ENCODE measurements at places on chromosomes 11 and 22.

- DNase-seq: no peak
These were observed 374.8 kb downstream of the MIAT start for GRCh38 chr22:27032091-27032761.

DNA sequence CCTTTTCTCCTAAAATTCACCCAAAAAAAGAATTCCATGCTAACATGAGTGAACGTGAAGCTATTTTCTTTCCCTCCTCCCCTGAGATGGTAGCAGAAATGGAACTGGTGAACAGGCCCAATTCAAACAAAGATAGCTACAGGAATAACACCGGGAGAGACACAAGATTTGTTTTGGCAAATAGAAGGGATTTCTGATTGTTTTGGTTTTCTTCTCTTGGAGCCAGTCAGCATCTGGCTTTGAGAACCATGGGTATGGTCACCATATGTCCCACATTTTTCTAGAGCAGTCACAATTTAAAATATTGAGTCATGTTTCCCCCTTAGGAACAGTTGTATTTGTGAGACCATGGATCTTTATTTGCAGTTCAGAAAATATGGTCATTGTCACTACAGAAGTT is 214.1 kb downstream of the FAM76B start:
- DNase-seq: no peak

DNA sequence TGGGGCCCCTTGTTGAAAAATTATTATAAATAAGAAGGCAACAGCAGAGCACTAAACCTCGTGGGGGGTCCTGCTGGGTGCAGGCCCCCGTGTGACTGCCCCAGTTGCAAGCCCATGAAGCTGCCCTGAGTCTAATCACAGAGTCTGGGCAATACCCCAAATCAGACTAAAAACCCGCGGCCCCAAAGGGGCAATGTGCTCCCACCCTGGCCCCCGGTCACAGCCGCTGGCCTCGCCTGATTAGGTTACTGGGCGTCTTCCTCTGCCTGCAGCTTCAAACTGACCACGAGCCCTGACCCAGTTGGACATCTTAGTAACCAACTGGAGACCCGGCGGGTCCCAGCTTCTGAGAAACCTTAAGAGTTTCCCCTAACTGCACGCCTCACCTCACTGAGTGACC is 1.6 kb downstream of the CXCR5 start:
- DNase-seq: no peak

DNA sequence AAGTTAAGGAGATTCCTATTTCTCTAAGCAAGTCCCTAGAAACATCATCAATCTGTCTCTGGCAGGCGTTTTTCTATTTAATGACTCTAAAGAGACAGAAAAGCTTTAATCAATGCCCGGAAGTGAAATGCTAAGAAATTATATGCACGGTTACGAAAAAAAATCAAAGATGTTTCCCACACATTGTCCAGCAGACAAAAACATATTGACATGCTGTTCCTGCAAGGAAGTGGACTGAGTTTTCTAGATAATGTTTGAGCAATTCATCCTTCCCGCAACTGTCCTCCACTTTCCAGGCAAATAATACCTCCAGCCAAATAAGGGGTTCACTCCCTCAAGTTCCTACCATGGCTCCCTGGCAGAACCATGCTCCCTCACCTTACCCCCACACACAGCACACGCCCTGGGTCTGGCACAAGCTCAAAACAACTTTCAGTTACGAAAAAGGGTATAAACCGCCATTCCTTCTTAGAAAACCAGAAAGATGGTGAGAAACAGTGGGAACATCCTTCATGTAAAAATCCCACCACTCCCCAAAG is 29.6 kb downstream of the GALNT18 start:
- DNase-seq: no peak

DNA sequence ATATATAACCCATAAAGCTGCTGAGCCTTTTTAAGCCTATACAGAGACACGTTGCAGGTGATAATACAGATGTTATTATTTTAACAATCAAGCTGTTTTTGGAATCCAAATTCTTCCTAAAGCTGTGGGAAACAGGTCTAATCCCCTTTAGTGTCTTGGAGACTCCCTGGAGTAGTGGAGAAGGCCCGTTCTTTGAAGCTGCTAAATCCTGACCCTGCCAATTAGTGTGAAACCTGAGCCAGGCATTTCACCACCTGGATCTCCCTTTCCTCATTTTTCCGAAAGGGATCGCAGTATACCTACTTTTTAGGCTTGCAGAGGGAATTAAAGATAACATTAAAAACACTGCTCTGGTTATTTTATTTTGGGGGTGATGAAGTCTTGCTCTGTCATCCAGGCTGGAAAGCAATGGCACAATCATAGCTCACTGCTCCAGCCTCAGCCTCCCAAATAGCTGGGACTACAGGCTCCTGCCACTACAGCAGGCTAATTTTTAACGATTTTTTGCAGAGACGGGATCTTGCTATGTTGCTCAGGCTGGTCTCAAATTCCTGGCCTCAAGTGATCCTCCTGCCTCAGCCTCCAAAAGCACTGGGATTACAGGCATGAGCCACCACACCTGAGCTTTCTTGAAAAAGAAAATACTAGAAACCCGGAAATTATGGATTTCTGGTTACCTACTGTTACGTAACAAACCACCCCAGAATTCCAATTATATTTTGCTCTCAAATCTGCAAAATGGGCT is 1.7 kb upstream of the EIF4ENIF1 start:
- no peak for DNase-seq

- no peak for DNase-seq
These were observed 149.7 kb downstream of the LRRC4C start for GRCh38 chr11:41309716-41310115.

DNA sequence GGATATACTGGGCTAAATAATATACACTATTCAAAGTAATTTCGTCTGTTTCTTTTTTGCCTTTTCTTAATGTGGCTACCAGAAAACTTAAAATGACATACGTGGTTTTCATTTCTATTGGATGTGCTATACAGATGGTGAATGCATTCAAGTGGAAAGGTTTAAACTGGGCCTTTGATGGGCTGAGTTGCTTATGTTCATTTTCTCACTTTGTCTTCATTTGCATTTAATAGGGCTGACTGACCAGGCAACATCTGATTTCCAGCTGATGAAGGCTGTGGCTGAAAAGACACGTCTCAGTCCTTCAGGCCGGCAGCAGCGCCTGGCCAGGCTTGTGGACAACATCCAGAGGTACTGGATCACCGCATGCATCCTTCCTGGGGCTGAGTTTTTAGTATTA is 27.9 kb downstream of the PIWIL4 start:
- DNase-seq: no peak

DNA sequence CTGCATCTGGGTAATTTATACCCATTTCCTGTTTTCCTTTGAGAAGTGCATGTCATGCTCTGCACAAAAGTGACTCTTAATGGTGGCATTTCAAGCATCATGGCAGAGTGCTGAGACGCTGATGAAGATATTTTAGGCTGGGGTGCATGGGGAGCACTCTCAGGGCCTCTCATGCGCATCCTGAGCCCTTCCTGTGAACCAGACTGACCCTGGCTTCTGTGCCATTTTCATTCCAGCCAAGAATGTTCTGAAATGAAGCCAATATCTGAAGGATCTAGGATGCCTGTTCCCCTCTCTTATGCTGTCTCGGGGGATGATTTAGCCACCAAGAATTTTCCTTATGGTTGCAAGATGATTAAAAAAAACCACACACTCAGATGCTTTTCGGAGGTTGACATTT is 61.5 kb downstream of the MIAT start:
- no peak for DNase-seq

GRCh38 chr11:79296141-79296540 is 144.7 kb downstream of the TENM4 start:
- no peak for DNase-seq

- no peak for DNase-seq
These were observed 395.9 kb upstream of the CCDC90B start for GRCh38 chr11:83681906-83682610.

DNA sequence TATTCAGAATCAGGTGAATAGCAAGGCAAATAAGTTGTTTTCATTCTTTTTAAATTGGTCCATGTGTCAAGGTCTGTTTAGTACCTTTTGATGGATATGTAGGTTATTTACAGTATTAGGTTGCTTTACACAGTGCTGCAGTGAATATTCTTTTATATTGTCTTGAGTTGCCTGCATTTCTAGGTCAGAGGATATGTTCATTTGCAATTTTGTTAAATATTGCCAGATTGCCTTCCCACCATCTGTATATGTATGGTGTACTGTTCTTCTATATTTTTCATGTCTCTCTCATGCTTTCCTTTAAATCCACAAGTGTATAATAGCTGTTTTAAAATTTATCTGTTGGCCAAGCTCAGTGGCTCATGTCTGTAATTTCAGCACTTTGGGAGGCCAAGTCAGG is 24.6 kb downstream of the HIPK3 start:
- no peak for DNase-seq

- DNase-seq: no peak
These were observed 74.2 kb downstream of the MYO7A start for GRCh38 chr11:77201991-77202841.

DNA sequence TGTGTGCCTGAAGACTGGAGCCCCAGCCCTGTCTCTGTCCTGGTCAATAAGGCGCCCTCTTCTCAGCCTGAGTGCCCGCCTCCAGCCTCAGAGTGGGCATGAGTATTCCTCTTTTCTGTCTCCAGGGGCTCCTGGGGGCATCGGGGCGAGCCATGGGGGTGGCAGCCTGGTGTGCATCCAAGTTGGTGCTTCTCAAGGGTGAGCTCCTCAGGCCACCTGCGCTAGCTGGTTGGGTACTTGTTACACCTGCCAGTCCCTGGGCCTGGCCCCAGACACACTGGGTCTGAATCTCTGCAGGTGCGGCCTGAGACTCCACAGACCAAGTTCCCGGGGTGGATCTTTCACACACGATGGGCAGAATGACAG is 168.6 kb upstream of the B3GAT1 start:
- DNase-seq: no peak

DNA sequence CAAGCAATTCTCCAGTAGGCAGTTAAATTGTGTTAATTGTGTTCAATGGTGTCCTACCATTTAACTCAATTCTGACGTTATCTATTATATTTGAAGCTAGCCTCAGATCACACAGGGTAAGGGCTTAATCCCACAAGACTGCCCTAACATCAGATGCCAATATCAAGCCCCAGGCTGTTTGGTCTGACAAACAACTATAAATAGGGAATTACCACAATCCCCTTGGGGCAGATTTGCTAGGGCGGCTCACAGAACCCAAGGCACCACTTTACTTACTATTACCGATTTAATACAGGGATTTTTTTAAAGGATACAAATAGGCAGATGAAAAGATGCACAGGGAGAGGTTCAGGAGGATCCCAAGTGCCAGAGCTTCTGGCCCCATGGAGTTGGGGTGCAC is 678.4 kb downstream of the OPCML start:
- DNase-seq: no peak

DNA sequence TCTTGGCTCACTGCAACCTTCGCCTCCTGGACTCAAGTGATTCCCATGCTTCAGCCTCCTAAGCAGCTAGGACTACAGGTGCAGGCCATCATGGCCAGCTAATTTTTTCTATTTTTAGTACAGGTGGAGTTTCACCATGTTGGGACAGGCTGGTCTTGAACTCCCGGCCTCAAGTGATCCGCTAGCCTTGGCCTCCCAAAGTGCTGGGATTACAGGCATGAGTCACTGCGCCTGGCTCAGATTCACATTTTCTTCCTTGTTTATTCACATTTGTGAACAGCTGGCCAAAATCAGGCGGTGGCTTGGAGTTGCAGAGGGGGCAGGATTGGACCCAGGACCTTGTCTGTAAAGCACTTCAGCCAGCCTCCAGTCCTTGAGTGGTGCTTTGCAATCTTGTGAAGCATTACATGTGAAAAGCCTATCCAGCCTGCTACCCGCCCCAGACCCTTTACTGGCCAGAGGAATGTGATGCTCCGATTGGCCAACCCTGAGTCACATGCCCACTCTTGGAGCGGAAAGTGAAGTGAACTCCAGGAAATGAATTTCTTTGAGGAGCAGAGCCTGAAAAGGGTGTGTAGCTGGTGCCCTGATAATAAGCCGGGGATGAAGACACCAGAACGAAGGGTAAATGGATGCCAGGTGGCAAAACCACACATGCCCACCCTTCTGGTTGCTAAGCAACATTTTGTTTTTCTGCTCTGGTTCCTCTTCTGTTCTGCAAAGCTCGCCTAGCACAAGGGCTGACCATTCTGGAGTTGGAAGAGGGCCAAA is 62.6 kb upstream of the PTPRJ start:
- no peak for DNase-seq

- no peak for DNase-seq
These were observed 148.8 kb downstream of the HIPK3 start for GRCh38 chr11:33405834-33406602.

- no peak for DNase-seq
These were observed 44.5 kb downstream of the SC5D start for GRCh38 chr11:121337078-121337477.

DNA sequence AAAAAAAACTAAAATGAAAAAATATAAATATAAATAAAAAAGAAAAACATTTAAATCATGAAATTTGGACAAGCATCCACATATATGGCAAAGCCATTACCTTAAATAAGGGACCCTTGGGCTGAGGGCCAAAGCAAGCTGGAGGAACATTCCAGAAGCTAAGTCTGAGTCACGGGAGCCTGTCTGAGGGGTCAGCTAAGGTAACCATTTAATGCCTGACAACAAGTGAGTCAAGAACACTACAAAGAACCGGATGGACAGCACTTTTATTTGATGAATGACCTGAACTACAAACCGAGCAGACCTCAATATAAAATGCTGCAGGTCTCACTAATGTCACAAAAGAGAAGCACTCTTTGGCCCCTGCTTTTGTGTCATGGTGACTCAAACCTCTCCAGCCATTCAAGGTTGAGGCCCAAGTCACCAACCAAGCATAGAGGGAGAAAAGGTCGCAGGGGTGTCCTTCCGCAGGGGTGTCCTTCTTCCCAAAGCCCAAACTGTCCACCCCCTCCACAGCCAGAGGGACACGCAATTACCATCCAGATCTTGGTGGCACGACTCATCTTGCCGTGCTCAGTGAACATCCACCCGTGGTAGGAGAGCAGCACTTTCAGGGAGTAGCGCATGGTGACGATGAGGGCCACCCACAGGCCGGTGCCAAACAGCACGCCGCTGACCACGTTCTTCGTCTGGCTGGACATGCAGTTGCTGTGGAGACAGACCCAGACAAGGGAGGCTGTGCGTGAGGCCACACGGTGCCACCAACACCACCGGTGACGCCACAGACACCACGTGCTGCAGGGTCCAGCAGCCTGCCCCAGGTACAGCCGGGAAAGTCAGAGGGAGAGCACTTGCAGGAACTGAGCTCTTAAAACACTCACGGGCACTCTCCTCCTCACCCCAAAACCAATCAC is 34.5 kb downstream of the CPT1A start:
- no peak for DNase-seq

GRCh38 chr11:66569076-66569475 is 670 bp upstream of the CTSF start:
- DNase-seq: no peak

DNA sequence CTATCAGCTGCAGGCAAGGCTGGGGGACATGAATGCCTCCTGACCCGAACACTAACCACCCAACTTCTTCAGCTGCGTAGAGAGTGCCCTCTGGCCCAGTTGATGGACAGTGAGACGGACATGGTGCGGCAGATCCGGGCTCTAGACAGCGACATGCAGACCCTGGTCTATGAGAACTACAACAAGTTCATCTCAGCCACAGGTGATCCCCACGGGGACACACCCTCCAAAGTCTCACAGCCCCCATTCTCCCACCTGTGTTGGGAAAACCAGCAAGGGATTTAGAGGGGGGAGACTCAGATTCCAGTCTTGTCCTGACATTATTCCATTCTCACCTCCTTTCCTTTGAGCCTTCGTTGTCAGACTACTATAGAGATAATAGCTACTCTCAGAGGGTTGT is 912 bp downstream of the VPS51 start:
- DNase-seq: no peak

GRCh38 chr11:7098235-7098832 is 9.5 kb downstream of the RBMXL2 start:
- DNase-seq: no peak

- DNase-seq: peak; percentile 0
These were observed 14.7 kb upstream of the IFT27 start for GRCh38 chr22:36790648-36791047.
